ENCODE measurements at places on chromosomes 12 and 14. TPM values are rescaled to one million over a fixed set of nuclear protein-coding genes. Genes with fewer than 3 reads are reported as not detected.

BEGAIN gene
- polyA plus RNA-seq: 3.0 TPM

DNA sequence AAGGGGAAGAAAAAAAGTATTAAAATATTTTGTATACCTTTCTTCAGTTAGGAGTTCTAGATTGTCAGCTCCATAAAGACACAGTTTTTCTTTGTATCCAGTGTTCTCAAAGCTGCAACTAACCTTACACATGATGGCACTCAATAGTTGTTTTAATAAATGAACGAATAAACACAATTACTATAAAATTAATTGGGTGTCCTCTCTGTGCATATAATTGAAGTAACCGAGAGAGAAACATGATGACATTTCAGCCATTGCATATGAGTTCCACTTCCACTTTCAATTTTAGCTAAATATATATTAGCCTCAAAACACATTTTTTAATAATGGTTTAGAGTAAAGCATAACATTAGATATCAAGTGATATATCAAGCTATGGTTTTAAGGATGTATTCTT is 671.2 kb downstream of the LRFN5 start:
- DNase-seq: no peak

- DNase-seq: no peak
These were observed 147.1 kb upstream of the MYL2 start for GRCh38 chr12:111067498-111067897.

- DNase-seq: no peak
These were observed 38.4 kb upstream of the CEP83 start for GRCh38 chr12:94498073-94498472.

- DNase-seq: no peak
These were observed 1.0 kb downstream of the RNF41 start for GRCh38 chr12:56220611-56221231.

DNA sequence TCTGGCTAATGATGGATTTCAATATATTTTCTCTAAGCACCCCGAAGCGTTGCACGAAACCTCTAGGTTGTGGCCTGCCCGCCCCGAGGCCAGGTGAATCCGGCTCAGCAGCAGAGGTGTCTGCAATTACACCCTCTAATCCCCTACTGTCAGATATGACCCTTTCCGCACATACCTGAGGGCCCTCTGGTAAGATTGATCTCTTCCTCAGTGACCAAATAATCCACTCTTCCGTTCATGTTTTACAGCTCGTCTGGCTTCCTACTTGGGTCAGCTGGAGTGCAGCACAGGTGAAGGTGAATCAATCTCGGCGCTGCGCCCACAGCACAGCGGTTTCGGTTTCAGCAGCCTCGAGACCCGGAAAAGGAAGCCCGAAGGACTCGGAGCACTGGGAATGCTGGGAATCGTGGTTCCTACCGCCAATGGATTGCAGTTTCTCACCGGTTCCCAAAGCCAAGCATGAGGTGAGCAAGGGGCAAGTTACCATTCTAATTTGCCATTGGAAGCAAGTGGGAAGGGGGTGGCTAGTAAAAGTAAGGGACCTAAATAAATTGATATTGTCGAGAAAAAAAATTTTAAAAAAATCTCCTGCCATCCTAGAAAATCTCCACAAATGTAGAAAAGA is at the start of gene SYNJ2BP:
Gene SYNJ2BP, minus strand, starts transcription at position 366 of the 625 bp plus-strand sequence. Its CDS starts 127 bp downstream, at position 239.
- DNase-seq: peak; percentile 67

PDZRN4 gene
- 8.0 TPM for polyA plus RNA-seq

COX14 gene
- 49.0 TPM for polyA plus RNA-seq

DNA sequence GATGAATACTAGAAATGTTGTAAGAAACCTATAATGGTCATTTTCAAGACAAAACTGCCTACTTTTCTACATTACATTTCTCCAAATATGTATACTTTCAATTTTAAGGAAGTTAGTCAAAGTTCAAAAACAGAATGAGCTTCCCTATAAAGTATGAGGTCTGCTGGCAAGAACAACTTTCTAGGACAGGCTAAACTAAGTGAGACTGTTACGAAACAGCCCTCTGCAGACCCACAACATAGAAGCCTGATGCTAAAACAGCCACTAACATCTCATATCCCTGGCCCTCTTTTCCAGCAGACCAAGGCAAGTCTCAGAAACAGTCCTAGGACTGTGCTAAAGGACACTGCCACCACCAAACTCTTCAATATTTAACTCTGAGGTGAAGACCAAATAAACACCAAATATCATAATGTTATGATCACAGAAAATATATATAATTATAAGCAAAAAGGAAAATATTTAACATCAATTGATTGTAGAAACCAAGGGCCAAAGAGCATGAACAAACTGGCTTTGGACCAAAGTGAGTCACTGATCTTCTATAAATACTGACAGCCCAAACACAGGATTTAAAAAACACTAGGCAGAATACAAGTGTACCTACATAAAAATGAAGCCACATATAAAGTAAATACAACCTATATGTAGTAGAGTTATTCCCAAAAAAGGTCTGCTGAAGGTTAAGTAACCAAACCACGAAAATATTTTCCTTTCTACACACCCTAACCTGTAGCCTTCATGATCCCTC is 27.7 kb downstream of the PPP4R3A start:
- DNase-seq: no peak

TMEM233 gene
- 1.4 TPM for polyA plus RNA-seq

GRCh38 chr12:48814262-48815125 is 3.8 kb upstream of the CACNB3 start:
- peak; percentile 68 for DNase-seq

GRCh38 chr14:30362369-30363218 is 196.4 kb upstream of the G2E3 start:
- no peak for DNase-seq

DNA sequence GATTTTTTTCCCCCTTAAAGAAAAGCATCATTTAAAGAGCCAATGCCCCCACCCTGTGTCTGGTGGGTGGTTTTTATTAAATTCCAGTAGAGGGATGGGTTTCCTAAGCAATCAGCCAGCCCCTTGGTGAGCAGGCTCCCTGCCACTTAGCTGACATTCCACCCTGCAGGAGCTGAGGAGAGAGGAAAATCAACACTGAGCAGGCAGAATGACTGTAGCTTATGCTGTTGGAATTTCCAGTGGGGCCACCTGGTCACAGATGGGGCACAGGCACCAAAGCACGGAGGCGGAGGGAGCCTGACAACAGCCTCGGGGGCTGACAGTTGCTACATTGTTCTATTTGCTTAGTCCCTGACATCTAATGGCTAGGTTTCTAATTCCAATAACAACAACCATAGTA is 127.7 kb downstream of the TMEM30B start:
- DNase-seq: peak; percentile 52

RERG gene
- polyA plus RNA-seq: 30.9 TPM

DNA sequence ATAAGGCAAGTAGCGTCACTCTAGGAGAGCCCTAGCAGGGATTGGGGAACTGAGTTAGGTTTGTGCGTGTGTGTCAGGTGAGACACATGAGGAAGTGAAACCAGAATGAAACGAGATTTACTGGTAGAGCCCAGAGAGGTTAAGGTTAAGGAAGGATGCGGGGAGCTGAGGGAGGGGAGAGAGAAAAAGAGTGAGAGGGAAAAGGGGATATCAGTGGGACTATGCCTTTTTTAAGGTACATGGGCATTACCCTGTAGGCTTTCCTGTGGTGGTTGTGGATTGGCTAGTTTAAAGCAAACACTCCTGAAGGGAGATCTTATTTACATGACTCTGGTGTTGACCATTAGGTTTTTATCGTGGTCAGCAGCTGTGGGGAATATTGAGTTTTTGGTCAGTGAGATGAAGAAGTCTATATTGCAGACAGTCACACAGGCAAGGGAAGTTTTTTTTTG is 13.9 kb downstream of the ZDHHC17 start:
- DNase-seq: no peak

DNA sequence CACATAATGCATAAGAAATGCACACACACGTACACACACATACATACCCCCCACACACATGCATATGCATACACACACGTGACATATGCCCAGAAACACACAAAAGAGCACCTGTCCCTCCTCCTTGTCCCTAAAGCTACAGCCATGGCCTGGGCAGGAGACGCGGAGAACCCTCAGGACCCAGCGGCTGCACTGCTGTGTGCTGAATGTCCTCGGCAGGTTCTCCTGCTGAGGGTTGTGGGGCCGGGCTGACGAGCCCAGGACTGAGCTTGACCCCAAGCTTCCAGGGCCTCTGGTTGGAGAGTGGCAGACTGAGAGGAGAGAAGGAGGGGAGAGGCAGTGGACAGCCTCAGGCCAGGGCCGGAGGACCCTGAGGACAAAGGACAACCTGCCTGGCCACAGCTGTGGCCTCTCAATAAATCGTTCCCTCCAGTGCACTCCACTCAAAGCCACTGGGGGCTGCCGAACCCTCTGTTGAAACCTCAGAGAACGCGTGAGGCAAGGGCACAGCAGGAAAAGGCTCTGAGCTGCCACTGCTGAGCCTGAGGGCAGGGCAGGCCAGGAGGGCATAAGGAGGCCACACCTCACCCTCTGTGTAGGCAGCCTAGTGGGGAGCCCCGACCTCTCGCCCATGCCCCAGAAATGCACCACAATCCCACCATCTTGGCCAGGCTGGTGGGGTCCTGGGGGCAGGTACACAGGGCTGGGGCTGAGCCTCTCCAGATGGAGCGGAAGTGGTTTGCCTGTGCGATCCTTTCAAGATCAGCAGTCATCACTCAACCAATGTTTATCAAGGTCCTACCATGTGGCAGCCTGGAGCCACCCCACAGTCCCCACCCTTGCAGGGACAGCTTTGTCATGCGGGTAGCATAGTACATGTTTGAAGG is 3.1 kb downstream of the CACNA2D4 start:
- no peak for DNase-seq

DNA sequence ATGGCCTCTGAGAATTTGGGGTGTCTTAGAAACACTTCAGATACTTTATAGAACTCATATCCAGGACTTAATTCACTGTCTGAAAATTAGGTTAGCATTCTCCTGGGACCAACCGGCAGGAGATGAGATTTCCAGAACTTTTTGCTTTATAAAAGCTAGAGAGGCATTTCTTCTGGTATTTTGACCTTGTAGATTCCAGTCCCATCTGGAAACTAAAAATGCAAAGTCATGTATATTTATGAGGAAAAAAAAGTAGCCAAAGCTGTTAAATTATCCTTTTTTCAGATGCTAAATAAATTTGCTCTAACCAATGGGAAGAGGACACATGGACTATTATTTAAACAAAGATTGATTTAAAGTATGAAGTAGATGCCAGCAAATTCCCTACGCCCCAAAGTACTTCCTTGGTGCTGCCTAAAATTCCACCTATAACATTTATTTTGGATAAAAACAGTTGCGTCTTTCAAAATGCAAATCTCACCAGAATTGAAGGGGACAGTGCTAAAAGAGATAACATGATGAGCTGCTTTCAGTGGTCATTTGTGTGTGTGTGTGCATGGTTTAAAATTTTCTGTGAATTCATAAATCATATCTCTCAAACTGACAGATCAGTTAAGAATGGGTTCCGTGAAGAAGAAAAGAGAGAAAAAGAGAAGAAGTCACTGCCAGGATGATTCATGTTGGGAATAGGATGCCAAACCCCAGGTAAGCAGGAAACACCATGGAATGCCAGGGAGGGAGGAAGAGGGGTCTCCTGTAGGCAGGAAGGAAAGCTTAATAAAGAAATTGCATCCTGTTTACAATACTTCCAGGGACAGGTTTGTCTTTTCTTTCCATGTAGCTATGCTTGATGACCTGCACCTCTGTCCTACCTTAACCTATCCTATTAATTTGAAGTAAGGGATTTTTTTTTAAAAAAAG is 97.7 kb upstream of the RGS6 start:
- no peak for DNase-seq

DNA sequence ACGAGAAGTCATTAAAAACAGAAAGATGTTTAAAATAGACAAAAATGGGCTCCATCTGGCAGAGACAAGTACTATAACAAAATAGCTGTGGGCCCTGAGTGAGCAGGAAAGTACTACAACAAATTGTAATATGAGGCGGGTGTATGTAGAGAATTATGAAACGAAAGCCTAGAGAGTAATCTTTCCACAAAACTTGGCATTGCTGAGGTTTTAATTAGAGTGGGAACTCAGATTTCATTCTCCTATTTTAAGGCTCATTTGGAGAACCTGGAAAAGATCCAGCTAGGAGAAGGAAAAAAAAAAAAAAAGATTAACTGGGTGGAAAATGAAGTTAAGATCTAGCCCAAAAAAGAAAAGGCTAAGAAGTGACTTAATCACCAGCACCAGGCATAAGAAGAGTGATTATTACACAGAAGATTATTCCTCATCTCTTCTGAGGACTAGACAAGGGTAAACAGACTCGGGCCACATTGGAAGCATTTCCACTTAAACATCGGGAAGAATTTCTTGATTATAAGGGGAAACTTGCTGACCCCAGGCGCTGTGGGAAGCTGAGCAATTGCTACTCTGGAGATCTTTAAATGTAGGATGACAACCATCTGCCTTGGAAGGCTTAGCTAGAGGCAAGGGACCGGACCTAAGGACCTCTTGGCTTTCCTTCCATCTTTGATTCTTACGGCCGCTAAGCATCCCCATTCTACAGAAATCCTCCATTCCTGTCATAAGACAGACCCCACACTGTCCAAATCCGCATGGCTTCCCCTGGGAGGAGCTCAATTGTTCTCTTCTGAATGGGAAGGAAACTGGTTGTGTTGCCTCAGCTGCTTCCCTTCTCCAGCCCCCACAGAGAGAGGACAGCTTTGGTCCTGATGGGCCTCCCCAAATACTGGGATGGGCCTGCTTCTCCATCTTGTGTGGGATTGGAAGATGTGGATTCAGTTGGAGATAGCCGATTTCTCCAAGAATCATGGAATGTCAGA is 40.6 kb downstream of the IGF1 start:
- no peak for DNase-seq

DNA sequence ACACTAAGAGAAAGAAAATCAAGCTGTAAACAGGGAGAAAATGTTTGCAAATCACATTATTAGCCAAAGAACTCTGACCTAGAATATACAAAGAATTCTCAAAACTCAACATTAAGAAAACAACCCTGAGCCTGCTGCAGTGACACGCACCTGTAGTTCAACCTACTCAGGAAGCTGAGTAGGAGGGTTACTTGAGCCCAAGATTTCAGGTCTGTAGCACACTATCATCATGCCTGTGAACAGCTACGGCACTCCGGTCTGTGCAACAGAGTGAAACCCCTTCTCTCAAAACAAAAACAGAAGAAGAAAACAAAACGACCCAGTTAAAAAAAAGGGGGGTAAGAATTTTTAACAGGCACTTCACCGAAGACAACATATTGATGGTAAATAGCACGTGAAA is 20.8 kb downstream of the SAV1 start:
- no peak for DNase-seq

- no peak for DNase-seq
These were observed 91.2 kb downstream of the SLC25A21 start for GRCh38 chr14:37081218-37081617.

DNA sequence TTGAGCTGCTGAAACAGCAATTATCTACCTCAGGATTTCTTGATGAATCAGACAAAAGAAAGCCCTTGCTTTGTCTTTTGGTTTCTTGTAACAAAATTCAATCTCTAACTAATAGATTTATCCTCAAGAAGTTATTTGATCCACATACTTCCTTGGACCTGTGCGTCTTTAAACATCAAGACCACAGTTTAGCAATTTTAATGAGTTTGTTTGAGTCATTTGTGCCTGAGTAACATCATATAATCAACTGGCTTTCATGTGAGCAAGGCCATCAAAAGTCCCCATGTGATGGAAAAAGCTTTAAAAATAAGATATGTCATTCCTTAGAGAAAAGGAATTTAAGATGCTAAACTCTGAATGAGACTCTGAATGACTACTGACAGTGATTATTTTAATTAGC is 52.3 kb downstream of the KCNC2 start:
- DNase-seq: no peak

LRRC43 gene
- 8.0 TPM for polyA plus RNA-seq

- no peak for DNase-seq
These were observed 599 bp upstream of the TRHDE start for GRCh38 chr12:72271451-72272090.

HCAR1 gene
- 2.6 TPM for polyA plus RNA-seq

RITA1 gene
- polyA plus RNA-seq: 21.5 TPM

All from renal pelvis (tissue), 12 donors.